Activated B cell treated with CpG ODN at 0.5 μM for 24 hours (primary cell): ENCODE measurements at places on chromosomes 7 and 10.

GRCh38 chr7:4204513-4205165 is 477.5 kb upstream of the FOXK1 start:
- no peak for DNase-seq

DNA sequence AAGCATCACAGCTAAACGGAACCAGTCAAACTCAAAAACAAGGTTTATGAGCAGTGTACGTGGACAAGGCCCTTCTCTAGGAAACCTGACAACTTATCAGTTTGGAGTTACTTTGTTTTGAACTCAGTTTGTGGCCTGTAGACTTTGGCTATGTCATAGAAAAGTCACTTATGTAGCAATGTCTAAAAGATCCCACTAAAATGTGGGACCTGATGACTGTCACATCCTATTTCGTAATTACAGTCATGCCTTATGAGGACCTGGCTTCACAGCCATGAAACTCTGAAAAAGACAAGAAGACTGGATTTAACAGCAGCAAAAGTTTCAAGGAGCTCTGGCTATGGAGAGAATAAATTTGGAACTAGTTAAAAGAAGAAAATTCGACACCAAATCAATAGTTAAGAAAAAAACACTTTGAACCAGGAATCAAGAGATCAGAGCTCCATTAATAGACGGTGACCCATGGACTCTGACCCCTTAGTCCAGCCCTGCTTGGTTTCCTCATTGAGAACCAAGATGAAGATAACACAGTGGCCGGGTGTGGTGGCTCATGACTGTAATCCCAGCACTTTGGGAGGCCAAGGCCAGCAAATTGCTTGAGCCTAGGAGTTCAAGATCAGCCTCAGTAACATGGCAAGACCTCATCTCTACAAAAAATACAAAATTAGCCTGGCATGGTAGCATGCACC is 204.3 kb downstream of the SFMBT2 start:
- DNase-seq: no peak

- DNase-seq: no peak
Measured at GRCh38 chr7:2763597-2763996, 75.6 kb downstream of the AMZ1 start.

DNA sequence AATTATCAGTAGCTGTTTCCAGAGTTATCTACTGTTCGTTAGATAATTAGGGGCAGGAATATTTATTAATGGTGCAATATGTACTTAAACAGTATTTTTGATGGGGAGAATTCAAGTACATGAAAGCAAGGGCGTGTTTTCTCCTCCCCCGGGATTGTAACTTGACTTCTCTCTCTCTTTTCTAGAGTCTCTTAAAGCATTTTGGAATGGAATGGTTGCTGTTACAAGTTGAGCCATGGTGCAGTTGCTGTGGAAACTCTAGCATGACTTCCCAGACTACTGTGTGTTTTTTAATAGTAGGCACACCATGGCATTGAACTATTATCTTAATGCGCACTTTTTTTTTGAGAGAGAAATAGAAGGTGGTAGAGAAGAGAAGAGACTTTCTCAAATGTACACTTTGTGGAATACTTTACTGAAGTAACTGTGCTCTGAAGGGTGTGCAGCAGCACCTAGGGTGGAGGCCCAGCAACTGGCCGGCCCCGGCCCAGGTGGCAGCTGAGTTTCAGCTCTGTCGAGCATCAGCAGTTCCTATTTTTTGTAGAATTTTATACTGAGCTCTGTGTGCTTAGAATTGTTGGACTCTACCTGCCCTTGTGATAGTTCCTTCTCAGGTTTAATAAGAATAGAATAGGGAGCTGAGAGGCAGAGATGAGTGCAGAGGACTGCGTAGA is 64.4 kb downstream of the CCNY start:
- DNase-seq: no peak

DNA sequence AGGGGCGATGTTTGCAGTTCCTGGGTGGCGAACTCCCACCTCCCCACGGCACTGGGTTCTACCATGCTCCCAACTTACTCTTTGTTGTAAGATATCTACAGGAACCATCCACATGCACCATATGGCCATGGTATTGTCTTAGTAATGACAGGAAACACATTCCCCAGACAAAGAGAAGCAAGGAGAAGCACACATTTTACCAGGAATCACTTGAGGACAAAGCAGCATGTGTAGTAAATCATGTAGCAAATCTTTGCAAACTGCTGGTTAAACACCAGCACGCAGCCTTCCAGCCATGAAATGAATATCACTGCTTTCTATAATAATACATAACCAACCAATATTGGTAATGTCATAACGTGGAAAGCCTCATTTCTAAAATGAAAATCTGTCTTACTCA is 101.2 kb downstream of the NRP1 start:
- DNase-seq: no peak

DNA sequence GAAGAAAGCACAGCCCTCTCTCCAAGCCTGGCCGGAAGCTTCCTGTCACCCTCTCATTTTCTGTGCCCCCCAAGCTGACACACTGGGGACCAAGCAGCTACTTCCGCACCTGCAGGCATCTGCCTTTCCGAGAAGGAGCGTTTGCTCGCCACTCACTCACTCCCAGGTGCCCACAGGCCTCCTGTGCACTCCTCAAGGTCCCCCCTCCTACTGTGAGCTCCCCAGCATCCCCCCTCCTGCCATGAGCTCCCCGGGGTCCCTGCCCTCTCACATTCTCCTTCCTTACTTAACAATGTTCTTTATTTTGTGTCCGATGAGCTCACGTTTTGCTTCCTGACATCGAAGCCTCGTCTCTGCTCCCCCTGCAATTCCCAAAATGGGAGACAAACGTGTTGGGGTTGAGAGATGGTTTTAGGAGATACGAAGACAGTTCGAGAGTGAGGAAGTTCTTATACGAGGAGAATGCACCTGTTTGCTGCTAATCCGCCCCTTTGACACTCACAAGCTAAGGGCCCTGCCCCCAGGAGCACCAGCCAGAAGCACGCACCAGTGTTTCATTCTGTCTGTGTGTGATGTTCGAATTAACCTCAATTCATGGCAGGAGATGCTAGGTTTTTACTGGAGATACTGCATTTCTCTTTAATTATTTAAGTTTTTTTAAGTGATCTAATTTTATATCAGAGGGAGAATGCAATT is 70.2 kb downstream of the PDGFA start:
- DNase-seq: no peak

DNA sequence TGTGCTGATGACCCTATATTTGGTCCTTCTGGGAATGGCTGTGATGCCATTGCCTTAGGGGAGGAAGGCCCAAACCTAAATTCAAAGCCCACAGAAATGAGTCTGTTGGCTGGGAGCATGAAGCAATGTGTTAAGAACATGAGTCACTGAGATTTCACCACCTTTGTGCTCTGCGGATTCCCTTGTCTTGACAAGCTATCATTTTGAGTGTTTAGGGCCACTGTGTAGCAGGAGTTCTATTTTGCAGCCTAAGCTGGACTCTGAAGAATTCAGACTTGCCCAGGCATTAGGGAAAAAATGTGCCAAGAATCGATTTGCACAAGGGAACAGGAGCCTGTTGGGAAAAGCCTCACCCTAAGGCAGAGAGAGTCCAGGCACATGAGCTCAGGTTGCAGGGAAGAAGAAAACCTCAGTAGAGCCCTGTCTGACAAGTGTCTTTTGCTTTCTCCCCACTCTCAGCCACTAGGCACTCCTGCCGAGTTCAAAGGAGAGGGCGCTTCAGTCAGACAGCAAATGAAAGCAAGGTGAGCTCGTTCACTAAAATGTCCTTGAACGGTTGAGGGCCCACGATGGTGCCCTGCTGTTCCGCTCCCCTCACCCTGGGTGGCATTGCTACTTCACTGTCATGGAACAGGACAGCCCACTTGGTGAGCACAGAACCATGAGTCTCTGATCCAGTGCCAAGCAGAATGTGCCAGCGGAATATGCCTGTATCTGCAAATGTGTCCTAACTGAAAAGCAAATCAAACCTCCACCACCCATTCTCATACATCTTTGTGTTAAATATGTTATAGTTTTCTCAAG is 93.6 kb downstream of the PRLHR start:
- no peak for DNase-seq

GRCh38 chr10:43115881-43116595 is 22.2 kb upstream of the CSGALNACT2 start:
- no peak for DNase-seq

- no peak for DNase-seq
Measured at GRCh38 chr7:26603631-26604030, 260.8 kb downstream of the SKAP2 start.

GRCh38 chr7:142645777-142646176 is 103.5 kb upstream of the PRSS1 start:
- no peak for DNase-seq

DNA sequence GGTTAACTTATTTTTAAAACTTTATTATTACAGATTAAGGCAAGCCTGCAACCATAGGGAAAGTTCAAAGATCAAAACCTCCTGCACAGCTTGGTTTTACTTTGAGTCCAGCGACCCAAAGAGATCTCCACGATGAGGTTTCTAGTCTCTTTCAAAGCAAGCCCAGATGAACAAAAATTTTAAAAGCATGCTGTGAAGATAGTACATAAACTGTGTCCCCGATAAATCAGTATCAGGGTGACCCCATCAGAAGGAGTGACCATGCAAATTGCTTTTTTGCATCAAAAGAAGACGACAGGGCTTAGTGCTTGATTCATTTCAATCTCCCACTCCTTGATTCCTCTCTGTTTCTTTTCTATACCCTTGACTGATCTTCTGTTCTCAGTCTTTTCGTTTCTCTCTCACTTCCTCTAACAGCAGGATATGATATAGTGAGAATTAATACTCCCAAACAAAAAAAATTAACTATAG is 16.0 kb upstream of the DNTT start:
- DNase-seq: no peak

GRCh38 chr7:36942541-36942940 is 218.2 kb upstream of the AOAH start:
- DNase-seq: no peak

DNA sequence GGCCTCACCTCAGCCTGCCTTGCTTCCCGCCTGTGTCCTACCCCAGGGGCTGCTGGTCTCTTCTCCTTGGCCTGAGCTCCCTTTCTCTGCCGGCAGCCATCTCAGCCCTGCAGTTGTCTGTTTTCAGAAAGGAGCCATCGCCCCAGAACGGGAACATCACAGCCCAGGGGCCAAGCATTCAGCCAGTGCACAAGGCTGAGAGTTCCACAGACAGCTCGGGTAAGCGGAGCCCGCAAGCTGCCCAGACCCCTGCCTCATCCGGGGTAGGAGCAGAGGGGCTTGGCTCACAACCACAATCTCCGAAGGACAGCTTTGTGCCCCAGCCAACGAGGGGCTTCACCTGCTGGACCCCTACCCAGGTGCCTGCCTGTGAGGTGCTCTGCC is 5.3 kb upstream of the DEPP1 start:
- no peak for DNase-seq

- no peak for DNase-seq
Measured at GRCh38 chr10:82321724-82322123, 446.7 kb downstream of the NRG3 start.

GRCh38 chr10:44332465-44332864 is 52.4 kb downstream of the CXCL12 start:
- no peak for DNase-seq

DNA sequence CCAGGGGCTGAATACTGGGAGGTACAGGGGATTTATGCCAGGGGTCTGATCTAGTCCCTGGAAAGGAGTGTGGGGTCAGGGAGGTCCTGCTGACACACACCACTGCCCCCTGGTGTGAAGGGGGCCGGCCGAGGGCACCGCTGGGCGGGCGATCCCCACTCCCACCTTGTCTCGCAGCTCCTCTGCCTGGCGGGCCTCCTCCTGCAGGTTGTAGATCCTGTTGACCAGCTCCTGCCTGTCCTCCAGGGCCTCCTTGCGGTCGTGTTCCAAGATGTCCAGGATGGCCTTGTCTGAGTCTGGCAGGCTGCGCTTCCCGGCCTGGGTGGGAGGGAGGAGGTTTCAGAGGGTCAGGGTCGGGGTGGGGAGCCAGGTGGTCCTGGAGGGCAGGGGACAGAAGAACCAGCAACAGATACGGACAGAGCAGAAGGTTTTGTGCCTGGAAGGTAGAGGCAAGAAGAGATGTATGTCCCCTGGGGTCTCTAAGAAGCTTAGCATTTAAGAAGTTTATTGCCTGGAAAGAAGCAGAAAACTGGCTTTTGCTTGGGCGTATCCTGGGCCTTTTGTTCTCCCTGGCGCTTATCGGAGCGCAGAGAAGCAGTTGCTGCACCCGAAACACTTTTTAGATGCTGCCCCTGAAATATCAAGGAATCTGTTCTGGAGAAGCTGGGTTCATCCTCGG is 94.5 kb upstream of the GNA12 start:
- no peak for DNase-seq

DNA sequence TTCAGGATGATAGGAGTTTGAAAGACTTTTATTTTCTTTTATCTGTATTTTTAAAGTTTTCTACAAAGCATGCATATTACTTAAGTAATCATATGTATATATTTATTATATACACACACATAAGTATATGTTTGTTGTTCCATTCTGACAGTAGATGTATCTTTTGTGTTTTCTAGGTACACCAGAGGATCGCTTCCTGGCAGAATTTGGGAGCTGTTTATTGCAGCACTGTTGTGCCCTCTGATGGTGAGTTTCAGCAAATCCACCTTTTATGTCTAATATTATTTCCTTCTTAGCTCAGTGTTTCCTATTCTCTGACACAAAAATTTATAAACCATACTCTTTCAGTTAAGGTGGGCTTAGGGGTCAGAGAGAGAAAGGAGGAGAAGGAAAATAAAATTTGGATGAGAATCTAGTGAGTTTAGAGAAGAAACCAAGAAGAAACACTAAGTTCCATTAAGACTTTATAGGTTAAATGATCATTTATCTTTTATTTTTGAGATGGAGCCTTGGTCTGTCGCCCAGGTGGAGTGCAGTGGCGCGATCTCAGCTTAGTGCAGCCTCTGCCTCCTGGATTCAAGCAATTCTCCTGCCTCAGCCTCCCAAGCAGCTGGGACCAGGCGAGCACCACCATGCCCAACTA is 59.2 kb upstream of the OIT3 start:
- DNase-seq: no peak

- no peak for DNase-seq
Measured at GRCh38 chr10:111765216-111765615, 418.3 kb downstream of the GPAM start.

DNA sequence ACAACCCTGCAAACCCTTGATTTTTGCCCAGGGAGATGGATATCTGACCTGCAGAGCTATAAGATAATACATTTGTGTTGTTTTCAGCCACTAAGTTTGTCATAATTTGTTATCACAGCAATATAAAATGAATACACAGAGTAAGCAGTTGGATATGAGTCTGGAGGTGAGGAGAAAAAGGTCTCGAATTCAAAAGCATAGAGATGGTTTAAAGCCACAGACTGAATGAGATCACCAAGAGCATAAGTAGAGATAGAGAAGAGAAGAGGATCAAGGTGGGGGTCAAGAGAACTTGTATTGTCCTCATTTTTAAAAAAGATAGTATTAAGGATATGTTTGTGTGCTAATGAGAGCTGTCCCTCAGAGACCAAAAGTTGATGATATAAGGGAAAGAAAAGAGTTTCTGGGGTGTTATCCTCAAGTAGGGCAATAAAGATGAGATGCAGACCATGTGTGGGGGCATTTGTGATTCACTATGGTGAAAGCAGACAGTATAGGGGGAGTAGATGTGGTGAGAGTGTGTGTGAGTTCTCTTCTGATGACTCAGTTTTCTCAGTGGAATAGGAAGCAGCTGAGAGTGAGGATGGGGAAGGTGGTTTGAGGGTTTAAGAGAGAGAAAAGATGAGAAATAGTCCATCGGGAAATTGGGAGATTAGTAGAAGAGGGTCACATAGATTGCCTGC is 25.8 kb upstream of the PCGF5 start:
- no peak for DNase-seq
